Osteoblast (primary cell): ENCODE measurements at places on chromosomes 2 and 18. TPM values are rescaled to one million over a fixed set of nuclear protein-coding genes. Genes with fewer than 3 reads are reported as not detected.

The C18orf63 gene
- not detected in 2 replicates for total RNA-seq

The HSBP1L1 gene
- total RNA-seq: 9.4 and 11.2 TPM in 2 replicates

The SERPINB7 gene
- 0.36 and 0.88 TPM in 2 replicates for total RNA-seq

The CRIM1 gene
- 321 and 362 TPM in 2 replicates for total RNA-seq

The ABCB11 gene
- under 0.01 TPM in 1 of 2 replicates, not detected in the other for total RNA-seq

The RGPD4 gene
- total RNA-seq: under 0.01 TPM in 1 of 2 replicates, not detected in the other

The CHAC2 gene
- 2.7 and 3.3 TPM in 2 replicates for total RNA-seq

The TUBB8B gene
- total RNA-seq: not detected in 2 replicates

The NT5C1B gene
- not detected in 2 replicates for total RNA-seq

The DPYSL5 gene
- not detected in 2 replicates for total RNA-seq

The TNFAIP6 gene
- 43.1 and 61.6 TPM in 2 replicates for total RNA-seq

The CCDC121 gene
- 1.1 and 1.2 TPM in 2 replicates for total RNA-seq

DNA sequence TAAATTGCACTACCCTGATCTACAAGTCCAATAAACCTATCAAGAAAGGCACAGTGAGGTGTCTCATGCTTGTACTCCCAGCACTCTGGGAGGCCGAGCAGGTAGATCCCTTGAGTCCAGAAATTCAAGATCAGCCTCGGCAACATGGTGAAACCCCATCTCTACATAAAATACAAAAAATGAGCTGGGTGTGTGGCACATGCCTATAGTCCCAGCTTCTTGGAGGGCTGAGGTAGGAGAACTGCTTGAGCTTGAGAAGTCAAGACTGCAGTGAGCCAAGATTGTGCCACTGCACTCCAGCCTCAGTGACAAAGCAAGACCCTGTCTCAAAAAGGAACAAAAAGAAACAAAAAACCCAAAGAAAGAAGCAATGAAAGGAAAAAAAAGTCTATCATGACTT lies 58.9 kb downstream of the ROCK2 start:
- DNase-seq: no peak

DNA sequence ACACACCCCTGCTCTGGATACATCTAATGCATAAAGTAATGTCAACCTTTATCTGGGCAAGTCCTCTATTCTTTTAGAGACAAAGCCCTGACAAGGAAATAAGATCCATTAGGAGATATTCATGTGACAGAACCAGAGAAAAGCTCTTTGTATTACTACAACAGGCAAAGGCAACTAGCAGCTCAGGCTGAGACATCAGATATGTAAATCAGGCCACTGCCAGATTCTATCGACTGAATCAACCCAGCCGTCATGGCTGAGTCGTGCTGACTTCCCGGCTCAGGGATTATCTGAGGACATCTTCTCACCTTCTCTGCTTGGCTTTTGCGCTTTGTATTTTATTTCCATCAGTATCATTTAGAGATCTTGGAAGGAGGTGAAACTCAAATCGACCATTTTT lies 294.5 kb downstream of the PLCL1 start:
- DNase-seq: no peak

DNA sequence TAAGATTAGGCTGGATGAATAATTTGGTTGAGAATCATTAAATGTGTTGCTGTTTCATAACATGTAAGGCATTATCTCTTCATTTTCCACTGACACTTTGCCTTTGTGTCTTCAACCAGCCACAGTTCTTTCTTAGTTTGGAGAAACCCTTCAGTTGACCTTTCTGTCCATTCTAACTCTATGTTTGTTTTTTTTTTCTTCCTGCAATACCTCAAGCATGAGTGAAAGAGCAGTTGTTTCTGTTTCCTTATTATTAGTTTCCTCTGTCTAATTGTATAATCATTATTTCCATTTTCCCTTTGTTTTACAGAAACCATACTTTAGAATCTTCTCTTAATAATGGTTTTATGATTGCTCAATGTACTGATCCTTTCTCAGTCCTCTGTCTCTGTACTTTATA lies 25.6 kb downstream of the HADHB start:
- no peak for DNase-seq

DNA sequence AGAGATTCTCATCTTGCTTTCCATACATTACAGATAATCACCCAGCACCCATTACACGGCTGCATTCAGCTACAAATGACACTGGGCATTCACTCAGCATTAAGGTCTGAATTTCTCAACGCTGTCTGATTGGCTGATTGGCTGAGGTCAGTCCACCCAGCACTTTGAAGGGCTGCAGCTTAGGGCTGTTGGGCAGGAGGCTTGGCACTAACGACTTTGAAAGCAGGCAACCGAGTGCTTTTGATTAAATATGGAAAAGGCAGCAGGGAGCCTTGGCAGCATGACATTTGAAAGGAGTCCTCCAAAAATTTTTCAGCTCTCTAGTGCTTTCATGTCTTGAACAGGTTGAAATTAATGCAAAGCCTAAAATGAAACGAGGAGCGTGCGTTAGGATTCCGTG lies 253.0 kb downstream of the DCDC2C start:
- no peak for DNase-seq

GRCh38 chr2:12982149-12982584 lies 265.4 kb downstream of the TRIB2 start:
- DNase-seq: peak; percentile 34

- no peak for DNase-seq
Observed at GRCh38 chr18:65975536-65975935, 224.7 kb downstream of the CDH7 start.

DNA sequence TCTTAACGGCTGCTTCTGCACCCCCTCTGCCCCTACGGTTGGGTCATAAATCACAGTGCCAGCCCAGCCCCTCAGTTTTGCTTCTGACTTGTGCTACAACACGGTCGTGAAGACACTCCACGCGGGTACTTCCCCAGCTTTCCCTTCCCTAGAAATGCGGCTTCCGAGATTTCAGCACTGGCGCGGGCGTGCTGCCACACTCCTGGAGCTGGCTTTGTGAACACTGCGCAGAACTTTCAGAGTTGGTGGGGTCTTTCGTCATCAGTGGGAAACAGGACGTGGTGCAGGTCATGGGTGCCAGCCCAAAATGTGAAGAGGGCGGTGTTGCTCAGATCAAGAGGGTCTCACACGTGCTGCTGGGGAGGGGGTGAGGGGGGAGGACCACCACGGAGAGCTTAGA lies 733.0 kb upstream of the SALL3 start:
- DNase-seq: no peak

DNA sequence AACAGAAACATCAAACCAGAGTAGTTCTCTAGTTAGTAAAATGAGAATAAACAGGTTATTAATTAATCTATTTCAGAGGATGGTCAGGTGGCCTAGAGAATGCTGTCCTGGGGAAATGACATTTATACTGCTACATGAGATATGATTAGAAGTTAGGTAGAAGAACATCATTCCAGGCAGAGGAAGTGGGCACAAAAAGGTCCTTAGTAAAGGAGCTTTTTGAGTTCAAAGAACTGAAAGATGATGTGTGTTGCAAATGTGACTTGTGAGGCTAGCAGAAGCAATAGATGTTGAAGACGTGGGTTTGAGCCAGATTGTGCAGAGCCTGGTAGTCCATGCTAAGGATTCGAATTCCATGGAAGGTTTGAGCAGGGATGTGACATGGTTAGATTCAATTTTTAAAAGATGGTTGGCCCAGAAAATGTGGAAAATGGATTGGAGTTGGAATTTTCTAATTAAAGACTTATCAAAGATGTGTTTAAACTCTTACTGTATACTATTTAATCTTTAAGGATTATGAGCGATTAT lies 34.2 kb downstream of the RAB10 start:
- no peak for DNase-seq

DNA sequence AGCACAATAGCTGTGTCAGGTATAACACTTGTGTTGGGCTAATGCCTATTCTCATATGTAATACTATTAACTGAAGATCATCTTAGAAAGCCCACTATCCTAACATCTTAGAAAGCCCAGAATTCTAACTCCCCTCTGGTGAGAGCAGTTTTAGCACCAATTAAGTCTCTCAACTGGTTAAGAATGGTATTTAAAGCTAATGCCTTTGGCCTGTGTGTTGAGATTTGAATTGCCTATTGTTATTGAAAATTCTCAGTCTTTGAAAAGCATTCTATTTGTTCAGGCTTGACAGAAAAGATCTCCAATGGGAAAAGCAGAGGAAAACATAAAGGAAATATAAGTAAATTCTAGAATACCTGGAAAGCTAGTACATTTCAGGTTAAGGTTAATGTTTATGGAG lies 352.5 kb downstream of the ARHGAP15 start:
- DNase-seq: no peak

- DNase-seq: no peak
Observed at GRCh38 chr2:74233648-74234047, 35.2 kb downstream of the MTHFD2 start.

GRCh38 chr18:62354151-62354550 lies 29.0 kb downstream of the TNFRSF11A start:
- no peak for DNase-seq

DNA sequence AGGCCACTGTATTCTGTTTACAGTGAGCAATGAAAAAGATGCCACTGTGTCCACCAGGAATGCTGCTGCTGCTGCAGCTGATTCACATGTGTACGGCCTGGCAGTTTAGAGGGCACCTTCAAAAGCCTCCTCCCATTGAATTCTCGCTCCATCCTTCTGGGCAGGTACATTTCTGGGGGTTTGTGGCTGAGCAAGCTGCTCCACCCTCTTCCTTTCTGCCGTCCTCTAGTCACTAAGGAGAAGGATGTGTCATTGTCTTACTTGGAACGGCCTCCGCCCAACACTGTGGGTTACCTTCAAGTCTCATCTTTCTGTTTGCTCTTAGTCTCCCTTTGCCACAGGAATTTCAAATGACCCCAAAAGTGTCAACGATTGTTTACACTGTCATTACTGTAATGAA lies 182.0 kb downstream of the ZBTB7C start:
- DNase-seq: no peak

- peak; percentile 94 for DNase-seq
Observed at GRCh38 chr2:217845301-217845700, 157.5 kb downstream of the TNS1 start.

DNA sequence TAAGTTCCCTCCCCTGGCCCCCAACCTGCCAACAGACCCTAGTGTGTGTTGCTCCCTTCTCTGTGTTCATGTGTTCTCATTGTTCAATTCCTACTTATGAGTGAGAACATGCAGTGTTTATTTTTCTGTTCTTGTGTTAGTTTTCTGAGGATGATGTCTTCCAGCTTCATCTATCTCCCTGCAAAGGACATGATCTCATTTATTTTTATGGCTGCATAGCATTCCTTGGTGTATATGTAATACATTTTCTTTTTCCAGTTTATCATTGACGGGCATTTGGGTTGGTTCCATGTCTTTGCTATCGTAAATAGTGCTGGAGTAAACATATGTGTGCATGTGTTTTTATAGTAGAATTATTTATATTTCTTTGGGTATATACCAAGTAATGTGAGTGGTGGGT lies 602.2 kb downstream of the DSC3 start:
- no peak for DNase-seq

- DNase-seq: no peak
Observed at GRCh38 chr2:29082804-29083495, 8.6 kb upstream of the PCARE start.

GRCh38 chr2:15260196-15260595 lies 300.9 kb downstream of the NBAS start:
- DNase-seq: no peak

DNA sequence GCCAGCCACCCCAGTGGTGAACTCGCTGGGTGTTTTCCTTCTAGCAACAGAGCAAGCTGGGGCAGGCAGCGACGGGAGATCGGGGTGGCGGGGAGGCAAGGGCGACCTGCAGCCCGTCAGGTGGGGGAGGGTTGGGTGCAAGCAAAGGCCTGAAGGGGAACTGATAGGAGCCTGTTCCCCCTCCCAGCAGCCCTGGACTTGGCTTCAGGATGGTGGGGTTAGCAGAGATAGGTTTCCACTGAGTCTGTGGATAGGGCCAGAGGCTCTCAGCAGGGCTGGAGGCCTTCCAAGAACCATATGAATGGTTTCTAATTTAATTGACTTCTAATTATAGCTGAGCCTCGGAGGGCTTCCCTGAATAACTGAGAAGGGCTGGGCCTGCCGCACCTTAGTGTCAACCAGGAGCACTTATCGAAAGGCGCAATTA lies 55.3 kb downstream of the EDAR start:
- no peak for DNase-seq

GRCh38 chr2:42032224-42032620 lies 15.6 kb upstream of the PKDCC start:
- no peak for DNase-seq

DNA sequence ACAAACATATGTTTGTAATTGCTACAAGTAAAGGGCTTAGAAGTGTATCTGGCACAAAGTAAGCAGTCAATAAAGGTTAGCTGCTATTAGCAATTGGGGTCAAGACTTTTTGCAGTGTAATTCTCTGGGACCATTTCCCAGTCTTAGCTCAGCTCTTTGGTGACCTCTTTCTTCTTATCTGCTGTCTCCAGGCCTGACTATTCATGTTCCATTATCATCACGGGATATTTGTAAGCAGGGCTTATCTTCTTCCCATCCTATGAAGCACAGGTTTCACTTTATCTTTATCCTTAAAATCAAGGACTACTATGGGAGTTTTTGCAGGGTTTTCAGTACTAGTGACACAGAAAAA lies 131.7 kb downstream of the DOCK10 start:
- no peak for DNase-seq

DNA sequence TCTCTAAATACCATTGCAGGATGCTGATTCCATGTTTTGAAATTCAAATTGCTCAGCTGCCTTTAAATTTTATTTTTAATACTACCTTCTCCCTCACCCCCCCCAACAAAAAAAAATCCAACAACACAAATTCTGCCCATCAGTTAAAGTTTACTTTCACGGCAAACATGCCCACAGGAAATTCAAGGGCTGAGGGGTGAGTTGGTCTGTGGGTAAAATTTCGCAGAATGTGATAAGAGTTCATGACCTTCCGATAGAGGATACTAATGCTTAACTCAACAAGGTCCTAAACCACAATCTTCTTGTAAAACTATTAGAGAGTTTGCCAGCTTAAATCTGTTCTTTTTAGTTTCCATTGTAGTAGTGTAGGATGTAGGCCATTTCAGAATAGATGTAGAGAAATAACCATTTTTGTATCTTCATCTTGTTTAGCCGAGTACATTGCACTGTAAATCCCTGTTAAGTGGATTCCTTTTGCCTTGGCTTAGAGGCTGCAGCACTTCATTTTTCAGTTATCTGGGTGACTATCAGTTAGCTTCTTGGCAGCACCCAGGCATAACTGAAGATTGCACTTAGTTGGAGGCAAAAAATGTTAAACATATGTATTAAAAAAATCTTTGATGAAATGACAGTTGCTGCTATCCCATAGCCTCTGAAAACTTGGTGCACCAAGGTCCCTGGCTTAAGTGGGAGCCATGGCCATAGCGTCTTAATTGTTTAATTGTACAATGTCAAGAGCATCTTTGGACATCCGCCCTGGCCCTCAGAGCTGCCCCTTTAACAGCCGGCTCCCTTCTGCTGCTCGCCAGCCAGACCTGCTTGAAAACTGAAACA lies 232.3 kb downstream of the HAUS1 start:
- no peak for DNase-seq
